ENCODE measurements at places on chromosomes 7 and 10.

GRCh38 chr7:47946581-47947354, 1.5 kb downstream of the PKD1L1 start:
- no peak for DNase-seq

GRCh38 chr7:106664343-106664742, 3.4 kb upstream of the CCDC71L start:
- DNase-seq, result no peak

DNA sequence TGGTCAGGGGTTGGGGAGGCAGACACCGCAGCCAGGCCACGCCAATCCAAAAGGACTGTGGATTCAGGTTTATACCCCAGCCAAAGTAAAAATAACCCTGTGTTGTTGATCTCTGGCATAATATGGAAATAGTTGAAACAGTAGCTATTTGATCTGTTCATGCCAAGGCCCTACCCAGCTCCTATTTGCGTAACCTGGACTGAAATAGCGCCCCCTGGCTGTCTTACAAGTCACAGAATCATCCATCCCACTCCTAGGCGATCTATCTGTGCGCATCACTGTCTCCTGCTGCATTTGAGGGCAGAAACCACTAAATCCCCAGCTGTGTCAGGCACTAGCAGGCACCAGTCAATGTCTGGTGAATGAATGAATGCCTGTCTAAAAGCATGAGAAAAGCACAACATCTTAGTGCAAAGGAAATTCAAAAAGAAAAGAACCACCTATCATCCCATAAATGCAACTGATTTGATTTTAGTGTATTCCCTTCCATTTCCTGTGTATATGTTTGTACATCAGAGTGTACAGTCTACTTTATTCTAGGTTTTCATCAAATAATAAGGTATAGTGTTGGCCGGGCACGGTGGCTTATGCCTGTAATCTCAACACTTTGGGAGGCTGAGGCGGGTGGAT, 160.0 kb downstream of the SLIT1 start:
- DNase-seq, result no peak

DNA sequence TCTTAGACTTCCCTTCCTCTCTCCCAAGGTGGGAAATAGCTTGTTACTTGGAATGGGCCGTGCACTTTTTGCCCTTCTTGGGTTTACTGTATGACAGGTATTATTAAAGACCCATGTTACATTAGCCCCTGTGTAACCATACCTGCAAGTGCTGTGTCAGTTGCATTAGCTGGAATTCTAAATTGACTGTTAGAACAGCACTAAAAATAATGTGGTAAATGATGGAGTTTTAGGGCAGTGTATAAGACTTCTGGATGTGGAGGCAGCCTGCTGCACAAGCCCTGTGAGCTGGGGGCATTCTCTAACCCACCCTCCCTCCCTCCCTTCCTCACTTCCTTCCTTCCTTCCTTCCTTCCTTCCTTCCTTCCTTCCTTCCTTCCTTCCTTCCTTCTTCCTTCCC, 52.7 kb downstream of the GALNT17 start:
- no peak for DNase-seq

- no peak for DNase-seq
Observed at GRCh38 chr10:42977032-42977416, 99.8 kb upstream of the RET start.

DNA sequence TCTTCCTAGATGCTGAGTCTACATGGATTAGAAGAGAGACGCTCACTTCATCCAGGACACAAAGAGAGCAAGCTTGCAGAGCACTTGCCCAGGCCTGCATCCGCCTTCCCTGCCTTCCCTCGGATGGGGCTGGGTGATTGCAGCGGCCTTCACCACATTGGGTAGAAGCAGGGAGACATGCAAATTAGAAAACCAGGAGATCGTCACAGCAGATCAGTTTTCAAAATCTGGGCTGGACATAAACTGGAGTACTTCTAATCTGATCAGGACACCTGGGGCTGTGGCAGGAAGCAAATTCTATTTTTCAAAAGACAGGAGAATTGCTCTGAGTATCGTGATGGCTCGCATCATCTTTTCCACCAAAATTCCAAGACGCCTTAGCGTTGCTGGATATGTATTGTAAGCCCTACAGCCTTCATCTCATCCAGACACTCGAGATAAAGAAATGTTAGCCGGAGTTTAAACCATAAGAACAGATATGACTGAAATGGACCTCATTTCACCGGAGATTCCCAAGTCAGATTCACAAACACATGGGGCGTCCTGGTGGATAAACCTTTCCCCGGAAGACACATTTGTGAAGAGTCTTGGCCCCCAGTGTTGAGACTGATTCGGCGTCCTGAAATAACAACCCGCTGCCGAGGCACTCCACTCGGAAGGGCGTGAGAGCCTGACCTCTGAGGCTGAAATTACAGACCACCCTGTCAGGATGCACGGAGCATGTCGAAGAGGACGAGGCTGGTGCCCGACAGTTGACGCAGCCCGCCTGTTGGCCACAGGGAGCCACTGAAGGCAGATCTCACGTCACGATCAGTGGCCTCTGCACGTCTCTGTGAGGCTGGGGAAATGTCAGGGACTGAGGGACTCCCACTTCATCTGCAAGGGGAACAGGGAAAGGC, 91.2 kb upstream of the PARD3 start:
- no peak for DNase-seq

- DNase-seq, result no peak
Observed at GRCh38 chr10:103720964-103721335, 134.4 kb downstream of the SH3PXD2A start.

DNA sequence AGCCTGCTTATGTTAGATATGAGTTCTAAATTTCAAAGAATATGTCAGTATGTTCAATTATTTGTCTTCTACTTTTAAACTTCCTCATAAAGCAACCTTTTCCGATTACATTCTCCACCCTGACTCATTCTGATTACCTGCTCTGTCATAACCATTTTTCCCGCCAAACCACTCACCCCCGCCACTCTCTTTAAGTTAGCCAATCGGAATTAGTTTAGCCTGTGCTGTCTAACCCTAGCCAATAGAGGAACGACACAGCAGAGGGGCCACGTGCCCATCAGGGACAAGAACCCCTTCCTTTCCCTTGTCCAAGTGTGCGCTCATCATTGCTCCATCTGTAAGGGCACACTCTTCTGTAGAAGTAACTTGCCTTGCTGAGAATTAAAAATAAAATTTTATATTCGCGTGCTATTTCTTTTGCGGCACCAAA, 91.4 kb downstream of the CCDC71L start:
- no peak for DNase-seq

DNA sequence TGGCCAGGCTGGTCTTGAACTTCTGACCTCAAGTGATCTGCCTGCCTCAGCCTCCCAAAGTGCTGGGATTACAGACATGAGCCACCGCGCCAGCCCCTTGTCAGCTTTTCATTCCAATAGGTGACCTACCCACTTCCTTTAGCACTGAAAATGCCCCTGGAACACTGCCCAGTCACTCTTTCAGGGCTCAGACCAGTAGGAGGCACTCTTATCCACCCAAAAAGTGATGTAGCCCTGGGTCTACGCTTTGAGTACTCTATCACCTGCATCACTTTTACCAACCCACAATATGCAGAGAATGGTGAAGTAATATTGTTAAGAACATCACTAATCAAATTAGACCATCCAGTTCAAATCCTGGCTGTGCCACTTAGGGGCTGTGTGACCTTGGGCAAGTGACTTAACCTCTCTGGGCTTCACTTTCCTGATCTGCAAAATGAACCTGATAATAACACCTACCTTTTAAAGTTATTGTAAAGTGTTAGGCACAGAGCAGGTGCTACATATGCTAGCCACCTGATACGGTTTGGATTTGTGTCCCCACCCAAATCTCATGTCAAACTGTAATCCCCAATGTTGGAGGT, 5.2 kb downstream of the CALN1 start:
- DNase-seq, result no peak

- DNase-seq, result no peak
Observed at GRCh38 chr10:16509996-16510395, 11.7 kb downstream of the C1QL3 start.

DNA sequence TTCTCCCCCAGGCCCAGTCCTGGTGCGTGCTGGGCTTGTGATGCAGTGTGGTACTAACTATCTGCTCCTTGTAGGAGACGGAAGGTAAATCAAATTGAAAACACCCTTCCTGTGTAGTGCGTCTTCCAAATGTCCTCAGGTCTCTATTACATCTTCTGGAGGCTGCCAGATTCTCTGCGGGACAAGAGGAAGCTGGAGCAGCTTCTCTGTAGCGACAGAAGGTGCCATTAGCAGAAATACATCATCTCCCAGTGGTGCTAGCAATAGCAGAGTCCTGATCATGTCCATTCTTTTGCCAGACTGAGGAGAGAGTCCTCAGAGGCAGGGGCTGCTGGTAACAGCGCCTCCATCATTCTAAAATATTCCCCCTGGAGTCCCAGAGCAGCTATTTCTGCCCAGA, 675.2 kb downstream of the LRMDA start:
- no peak for DNase-seq

- no peak for DNase-seq
Observed at GRCh38 chr10:21208666-21209316, 311.7 kb upstream of the NEBL start.

DNA sequence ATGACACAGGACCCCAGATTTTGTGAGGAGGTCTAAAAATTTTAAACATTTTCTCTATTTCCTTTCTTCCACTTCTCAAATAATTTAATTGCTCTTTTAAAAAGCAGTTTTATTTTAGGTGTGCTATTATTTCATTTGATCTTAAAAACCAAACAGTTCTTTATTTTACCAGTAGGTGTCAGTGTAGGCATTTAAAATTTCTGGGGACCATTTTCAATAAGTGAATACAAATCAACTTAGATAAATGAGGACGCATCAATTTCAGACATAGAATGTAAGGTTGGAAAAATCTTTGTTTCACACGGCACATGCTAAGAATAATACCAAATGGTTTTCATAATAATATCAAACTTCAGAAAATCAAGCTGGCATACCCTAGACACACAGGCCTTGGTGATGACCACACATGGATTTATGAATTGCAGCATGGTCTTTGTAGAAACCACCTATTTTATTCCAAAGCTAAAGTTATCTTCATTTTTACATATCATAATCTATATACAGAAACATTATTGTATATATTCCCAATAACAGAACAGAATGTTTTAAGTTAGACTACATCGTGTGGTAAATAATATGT, 127.6 kb upstream of the SLC26A5 start:
- DNase-seq, result no peak

DNA sequence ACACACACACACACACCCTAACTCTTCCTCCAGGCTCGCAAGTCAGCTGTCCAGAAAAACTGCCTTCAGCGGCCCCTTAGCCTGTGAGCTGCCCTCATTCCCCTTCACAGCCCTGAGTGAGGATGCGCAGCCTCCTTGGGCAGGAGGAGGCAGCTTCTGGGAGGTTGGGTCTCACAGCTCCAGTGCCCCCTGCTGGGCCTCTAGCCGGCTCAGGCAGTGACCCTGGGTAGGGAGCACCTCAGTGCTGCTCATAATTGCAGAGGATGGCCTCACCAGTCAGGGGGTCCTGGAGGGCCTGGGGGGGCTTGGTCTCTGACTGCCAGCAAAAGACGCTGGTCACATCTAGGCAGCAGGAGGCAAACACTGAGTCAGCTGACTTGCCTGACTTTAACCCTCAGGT, 43.7 kb downstream of the ZNF273 start:
- no peak for DNase-seq

GRCh38 chr10:52376694-52377354, 62.7 kb downstream of the DKK1 start:
- no peak for DNase-seq

GRCh38 chr10:45418417-45418848, 44.4 kb downstream of the ALOX5 start:
- DNase-seq, result no peak

GRCh38 chr7:157675427-157675927, 338.7 kb downstream of the DNAJB6 start:
- no peak for DNase-seq

DNA sequence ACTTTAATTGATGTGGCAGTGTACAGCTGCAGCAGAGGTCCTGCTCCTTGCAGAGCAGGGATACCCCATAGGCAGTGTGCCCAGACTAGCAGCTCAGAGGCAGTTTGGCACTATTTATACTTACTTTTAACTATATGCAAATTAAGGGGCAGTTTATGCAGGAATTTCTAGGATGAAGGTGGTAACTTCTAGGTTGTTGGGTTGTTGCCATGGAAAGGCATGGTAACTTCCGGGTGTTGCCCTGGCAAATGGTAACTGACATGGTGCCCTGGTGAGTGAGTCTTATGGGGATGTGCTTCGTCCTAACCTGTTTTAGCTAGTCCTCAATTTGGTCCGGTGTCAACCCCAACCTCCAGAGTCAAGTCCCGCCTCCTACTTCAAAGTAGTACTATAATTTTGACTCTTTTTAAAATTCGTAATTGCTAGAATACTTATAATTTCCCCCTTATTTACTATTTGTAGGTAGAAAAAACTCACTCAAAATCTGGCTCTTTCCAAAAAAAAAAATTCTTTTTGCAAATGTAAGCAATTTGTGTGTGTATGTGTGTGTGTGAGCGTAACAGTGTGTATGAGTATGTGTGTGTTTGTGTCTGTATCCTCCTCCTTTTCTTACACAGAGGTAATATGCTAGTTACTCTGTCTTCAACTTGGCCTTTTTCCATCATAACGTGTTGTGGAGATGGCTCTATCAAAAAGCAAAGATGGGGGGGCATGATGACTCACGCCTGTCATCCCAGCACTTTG, 5.9 kb downstream of the COL26A1 start:
- DNase-seq, result no peak

GRCh38 chr10:78437407-78437768, 403.7 kb downstream of the RPS24 start:
- DNase-seq, result no peak

DNA sequence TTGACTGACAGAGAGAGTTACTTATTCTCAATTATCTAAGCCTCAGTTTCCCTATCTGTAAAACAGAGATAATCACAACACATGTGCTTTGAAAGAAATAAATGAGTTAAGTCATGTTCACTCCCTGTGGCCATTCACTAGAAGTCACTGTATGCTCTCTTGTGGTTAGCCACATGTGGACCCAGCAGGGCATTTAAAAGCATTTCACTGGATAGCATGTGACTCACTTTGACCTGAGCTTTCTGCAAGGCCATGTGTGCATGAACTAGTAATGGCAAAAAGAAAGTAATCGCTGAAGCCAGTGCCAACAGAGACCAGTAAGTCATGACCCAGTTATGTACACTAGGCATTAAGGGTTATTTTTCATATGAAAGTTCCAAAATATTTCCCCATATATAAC, 557.0 kb upstream of the IGFBP3 start:
- no peak for DNase-seq

GRCh38 chr10:110077436-110078130, 69.8 kb downstream of the ADD3 start:
- no peak for DNase-seq

DNA sequence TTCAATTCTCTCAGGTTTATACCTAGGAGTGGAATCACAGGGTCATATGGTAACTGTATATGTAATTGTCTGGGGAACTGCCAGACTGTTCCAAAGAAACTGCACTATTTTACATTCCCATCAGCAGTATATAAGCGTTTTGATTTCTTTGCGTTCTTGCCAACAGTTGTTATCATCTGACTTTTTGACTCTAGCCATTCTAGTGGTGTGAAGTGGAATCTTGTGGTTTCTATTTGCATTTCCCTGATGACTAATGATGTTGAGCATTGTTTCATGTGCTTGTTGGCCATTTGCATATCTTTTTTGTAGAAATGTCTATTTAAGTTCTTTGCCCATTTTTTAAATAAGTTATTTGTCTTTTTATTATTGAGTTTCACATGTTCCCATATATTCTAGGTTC, 44.3 kb upstream of the ZC3HAV1 start:
- DNase-seq, result no peak

GRCh38 chr10:87618566-87619423, 40.9 kb upstream of the PAPSS2 start:
- DNase-seq, result no peak

- DNase-seq, result no peak
Observed at GRCh38 chr7:99033765-99034164, 110.1 kb downstream of the SMURF1 start.

- DNase-seq, result no peak
Observed at GRCh38 chr7:139702313-139702731, 75.5 kb downstream of the HIPK2 start.
